Esophagus muscularis mucosa (tissue), 4 donors: ENCODE measurements at places on chromosomes 3 and 15. TPM values are rescaled to one million over a fixed set of nuclear protein-coding genes. Genes with fewer than 3 reads are reported as not detected.

Gene GNAT1
- not detected for total RNA-seq

DNA sequence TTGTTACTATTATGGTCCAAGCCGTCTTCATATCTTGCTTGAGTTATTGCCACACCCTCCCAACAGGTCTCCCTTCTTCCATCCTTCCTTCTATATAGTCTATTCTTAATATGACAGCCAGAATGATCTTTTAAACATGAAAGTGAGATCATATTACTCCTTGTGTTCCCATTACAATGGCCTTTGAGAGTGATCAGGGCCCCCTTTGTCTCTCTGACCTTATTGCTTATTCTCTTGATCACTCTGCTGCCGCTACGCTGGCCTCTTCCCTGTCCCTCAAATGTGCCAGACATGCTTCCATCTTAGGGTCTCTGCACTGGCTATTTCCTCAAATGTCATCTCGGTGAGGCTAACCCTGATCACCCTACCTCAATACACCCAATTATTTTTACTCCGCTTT is 38.1 kb downstream of the UBE2E2 start:
- no peak for DNase-seq

DNA sequence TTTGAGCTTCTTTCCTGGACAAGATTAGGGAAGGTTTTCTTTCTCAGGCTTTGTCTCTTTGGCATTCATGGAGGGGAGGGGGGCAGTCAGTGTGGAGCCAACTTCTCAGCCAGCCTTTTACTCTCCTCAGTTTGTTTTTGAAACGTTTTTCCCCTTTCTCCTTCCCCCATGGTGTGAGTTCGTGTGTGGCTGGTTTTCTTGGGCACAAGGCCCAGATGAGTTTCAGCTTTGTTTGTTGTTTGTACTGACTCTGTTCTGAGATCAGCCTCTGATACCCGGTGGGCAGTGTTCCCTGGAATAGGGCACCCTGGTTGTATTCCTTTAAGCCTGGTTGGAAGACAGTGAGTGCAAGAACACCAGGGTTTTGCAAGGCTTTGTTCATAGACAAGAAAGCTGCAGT is 168.2 kb upstream of the RARB start:
- DNase-seq = no peak

DNA sequence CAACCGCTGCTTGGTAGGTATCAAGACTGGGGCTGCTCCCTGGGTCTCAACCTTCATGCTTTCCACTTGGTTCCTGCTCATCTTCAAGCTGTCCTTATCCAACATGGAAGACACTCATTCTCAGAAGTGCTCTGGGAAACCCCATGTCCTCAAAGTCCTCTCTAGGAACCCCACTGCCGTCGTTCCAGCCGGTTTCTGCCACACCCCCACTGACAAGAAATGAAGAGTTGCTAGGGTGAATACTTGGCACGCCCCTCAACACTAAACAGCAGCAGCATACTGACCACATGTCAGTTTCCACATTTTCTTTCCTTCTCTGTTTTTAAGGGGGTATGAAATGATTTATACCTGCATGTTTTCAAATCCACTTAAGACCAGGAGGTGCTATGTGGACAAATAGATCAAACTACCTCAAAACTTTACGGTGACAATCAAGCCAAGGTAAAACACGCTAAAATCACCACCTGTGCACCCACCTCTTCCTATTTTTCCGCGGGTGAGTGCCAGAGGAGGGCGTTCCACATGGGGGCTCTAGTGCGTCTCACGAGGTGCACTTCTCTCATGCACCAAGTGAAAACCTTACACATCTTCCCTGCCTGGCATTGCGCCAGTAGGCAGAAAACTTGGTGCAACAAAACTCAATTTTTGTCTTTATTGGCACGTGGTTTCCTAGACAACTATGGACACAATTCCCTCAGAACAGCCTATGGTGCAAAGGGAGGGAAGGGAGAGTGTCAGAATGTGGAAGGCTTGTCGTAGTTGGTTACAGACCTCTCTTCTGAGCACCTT is 125.1 kb downstream of the TJP1 start:
- no peak for DNase-seq

- DNase-seq = no peak
These were observed 3.2 kb upstream of the SCG3 start for GRCh38 chr15:51678096-51678495.

Gene GPR156
- 0.78 TPM for total RNA-seq
